ENCODE measurements at places on chromosomes 6 and 20.

DNA sequence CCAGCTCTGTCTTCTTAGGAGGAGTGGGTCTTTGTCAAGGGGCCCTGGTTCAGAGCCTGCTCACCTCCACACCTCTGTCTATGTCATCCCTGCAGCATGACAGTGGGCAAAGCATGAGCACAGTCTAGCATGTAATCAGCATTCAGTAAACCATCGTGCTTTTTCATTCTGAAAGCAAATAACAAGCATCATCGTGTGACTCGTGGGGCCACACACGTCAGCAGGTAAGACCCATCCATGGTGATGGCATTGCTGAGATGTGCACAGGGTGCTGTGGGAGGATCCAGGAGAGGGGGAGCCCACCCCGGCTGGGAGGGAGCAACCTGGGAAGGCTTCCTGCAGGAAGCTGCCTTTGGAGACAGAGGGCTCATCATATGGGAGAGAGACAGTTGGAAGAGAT is 106.7 kb downstream of the TMEM242 start:
- DNase-seq, result no peak

DNA sequence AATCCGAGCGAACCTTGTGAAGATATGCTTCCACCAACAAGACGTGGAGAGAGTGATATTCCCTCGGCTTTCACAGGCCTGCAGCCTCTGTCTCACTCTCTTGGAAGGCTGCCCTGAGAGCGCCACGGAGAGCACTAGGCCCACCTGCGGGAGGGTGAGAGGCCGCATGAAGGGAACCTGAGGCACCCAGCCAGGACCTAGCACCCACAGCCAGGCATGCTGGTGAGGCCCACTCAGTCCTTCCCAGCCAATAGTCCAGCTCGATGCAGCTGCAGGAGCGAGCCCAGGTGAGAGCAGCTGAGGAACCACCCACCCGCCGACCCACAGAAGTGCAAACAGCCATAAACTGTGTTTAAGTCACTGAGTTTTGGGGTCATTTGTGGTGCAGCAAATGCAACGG is 227.2 kb downstream of the QKI start:
- no peak for DNase-seq

- DNase-seq, result no peak
Measured at GRCh38 chr6:149319422-149319821, 1.9 kb downstream of the TAB2 start.

DNA sequence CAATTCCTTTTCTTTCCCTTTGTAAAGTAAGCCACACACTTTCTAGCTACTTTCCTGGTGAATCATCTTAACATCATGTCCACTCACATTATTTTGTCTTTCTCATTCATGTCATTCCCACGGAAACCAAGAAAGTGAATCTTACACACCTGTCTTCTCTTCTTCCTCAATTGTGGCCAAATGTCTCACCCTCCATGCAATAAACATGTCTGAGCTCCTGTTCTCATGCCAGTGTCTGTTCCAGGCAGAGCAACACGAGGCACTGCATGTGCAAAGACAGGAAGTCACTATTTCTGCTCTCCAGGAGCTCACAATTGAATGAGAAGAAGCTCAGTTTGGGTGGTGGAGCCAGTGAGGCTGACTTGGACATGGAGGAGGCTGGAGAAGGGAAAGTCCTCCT is 29.0 kb upstream of the TMEM244 start:
- DNase-seq, result no peak

GRCh38 chr20:2799688-2800520 is 523 bp downstream of the CPXM1 start:
- no peak for DNase-seq

DNA sequence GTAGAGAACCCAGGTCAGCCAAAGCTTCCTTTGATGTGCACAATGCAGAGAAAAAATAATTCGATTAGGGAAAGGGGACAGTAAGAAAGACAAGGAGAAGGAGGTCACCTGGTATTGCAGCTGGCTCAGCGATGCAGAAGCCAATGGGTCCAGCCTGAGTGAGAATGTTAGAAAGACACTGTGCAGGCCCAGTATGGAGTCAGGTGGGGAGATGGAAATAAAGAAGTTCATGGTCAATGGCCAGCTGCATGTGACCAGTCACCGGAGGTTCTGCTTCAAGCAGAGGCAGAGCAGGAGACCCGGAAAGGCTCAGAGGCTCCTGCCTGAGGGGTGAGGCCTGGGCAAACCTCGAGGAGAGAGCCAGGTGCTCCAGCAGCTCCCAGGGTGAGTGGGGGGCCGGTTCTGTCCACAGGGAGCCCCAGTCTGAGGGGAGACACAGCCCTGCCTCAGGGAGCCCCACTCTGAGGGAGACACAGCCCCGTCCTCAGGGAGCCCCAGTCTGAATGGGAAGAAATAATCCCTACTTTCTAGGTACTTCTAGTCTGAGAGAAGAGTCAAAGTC is 51.3 kb downstream of the LRFN2 start:
- DNase-seq, result no peak

DNA sequence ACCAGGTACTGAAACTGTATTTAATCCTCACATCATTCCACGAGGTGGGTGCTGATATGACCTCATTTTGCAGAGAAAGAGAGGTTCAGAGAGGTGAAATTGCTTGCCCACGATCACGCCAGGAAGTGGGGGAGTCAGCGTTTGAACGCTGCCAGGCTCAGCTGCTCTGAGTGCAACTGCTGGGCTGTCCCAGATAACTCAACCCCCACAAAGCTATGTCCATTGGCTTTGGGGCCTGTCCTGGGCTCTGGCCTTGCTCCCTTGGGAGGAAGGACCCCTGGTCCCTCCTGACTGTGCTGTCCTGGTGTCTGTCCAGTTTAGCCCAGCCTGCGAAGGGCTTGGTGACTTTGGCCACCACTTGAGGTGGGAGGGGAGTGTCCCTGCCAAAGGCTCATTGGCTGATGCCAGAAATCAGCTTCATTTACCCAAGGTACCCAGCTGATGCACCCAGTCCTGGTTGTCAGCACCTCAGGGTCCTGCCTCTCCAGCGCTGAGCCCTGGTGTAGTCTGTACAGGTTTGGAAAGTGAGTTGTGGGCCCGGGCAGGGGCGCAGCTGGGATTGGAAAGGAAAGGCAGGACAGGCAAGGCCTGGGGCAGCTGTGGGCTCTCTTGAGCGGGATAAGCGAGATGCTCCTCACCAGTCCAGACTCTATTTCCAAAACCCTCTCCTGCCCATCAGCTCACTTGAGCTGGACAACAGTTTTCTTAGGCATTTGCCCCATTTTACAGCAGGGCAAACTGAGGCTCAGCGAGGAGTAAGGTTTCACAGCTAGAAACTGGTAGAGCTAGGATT is 38.5 kb downstream of the SUN5 start:
- no peak for DNase-seq

DNA sequence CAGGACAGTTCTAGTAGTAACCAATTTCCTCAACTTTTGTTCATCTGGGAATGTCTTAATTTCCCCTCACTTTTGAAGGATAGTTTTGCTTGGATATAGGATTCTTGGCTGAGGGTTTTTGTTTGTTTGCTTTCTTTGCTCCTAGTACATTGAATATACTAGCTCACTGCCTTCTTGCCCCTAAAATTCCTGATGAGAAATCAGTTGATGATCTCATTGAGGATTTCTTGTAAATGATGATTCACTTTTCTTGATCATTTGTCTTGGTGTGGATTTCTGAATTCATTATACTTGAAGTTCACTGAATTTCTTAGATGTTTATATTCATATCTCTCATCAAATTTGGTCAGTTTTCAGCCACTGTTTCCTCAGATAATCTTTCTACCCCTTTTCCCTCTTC is 49.1 kb upstream of the PRDM1 start:
- DNase-seq, result no peak

- DNase-seq, result no peak
Measured at GRCh38 chr6:69038841-69039240, 403.8 kb downstream of the ADGRB3 start.

DNA sequence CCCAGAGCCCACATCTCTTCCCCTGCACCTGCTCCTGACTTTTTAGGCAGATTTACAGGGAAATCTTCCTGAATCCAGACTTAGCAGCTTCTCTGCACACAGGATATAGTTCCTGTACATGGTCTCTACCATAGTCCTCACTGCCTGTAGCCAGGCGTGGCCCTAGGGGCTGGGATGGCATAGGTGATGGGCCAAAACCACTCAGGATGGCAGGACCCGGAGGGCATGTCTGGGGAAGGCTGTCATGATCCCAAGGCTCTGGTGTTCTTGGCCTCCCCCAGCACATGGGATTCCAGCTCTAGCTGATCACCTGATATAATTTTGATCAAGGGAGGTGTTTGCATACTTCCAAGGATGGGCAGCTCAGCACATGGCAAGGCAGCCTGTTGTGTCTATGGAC is 58.0 kb downstream of the TOX2 start:
- no peak for DNase-seq

GRCh38 chr20:19347943-19348456 is 135.6 kb downstream of the SLC24A3 start:
- DNase-seq, result no peak

DNA sequence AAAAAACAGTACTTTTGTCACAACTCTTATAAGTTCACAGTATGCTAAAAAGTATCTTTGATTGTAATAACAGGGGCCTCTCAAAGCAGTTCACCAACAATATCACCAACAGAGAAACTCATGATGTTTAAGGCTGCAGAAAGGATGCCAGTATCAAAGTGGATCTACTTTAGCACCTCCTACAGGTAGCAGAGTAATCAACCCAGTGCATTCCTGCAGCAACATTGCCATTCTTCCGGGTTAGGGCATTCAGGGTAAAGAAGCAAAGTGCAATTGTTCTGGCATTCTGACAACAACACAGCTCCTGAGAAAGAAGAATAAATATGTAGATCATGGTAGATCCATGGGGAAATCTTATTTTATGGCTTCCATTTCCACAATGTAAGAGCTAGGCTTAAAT is 7.6 kb upstream of the SLC17A4 start:
- DNase-seq, result no peak

DNA sequence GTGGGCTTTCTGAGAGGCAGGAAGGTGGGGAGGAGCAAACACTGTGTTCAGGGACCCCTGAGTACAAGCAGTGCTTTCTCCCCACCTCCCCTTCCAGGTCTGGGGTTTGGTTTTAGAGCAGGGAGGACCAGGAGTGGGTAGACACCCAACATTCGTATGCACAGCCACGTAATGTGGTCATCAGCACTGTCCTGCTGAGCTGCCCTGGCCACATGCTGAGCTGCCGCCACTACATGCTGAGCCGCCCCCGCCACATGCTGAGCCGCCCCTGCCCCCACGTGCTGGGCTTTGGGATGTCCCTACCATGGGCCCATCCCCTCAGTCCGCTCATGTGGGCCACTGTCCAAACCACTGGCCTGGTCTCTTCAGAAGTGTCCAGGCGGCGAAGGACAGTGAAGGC is 214.9 kb upstream of the CST7 start:
- no peak for DNase-seq

DNA sequence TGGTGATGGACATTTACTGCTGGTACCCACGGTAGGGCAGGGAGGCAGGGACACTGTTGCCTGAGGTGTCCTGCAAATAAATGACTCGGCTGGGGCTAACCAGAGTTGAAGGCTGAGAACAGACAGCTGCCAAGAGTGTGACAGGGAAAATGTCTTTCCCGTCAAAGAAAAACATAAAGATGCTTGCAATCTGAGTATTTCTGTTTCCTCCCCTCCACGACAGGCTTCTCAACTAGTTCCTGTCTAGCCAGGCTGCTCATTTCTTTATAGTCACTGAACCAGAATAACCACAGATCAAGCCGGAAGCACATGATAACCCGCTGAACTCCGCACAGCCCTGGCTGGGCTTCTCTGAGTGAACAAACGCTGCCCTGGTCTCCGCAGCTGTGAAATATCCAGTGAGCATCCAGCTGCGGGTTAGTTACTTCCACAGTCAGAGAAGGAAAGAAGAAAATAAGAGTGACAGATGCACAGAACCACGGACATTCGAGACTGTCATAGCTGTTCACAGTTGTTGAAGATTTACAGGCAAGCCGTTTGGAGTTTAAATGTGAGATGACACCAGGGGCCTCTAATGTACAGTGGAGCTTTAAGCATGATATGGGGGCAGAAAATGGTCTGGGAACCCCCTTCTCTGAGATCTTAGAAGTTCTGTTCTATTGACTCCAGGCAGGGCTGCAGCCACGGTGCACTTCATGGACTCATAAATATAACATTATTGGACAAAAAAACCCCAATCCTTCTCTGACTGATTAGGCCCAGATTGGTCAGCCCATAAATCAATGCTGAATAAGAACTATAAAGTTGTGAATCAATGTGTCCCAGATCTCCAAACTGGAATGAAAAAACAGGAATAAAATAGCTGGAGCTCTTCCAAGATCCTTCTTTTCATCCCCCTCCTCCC is 299.9 kb upstream of the SUPT3H start:
- DNase-seq, result peak; percentile 71

DNA sequence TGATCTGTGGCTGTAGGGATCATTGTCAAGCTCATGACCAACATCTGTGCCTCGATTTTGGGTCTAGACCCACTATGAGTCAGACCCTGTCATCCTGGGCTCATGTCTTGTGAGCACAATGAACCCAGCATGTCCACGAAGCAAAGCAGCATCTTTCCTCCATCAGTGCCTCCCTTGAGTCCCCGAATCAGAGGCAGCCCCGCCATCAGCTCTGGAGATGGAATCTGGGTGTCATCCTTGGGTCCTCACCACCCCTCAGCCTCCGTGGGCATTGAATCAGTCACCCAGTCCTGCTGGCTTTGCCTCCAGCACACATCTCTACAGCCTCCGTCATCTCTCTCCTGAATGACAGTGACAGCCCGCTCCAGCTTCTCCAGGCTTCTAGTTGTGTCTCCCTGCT is 56.9 kb downstream of the CHMP4B start:
- DNase-seq, result no peak

DNA sequence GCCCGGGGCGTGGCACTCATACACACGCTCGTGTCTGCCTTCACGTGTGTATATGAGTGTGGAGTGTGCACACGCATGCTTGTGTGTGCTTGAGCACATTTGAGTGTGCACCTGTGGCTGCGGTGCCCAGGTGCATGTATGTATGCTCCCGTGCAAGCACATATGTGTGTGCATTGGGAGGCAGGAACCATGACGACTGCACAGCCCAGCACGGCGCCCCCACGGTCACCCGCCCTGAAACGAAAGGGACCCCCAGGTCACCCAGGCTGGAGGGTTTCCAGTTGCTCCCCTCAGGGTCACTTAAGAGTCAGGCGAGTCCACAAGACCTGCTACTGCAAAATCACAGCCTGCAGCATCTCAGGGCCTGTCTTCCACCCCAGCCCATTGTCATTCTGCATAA is 94.7 kb downstream of the YTHDF1 start:
- no peak for DNase-seq

DNA sequence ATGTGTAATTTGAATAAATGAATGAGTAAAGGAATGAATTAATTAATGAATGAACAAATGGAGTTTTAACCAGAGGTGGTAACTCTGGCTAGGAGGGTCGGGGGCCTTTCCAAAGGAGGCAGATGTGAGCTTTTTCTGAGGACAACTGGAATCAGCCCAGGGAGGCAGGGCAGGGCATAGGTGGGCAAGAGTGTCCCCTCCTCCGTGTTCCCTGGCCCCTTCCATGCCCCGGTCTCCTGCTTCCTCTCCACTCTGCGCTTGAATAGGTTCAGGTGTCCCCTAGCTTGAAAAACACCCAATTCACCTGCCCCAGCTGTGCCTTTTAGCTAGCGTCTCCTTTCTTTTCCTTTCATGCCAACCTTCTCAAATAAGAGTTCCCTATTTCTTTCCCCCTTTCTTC is 473.1 kb downstream of the CDH26 start:
- DNase-seq, result no peak

GRCh38 chr20:33563788-33564187 is 73.9 kb downstream of the CBFA2T2 start:
- DNase-seq, result no peak
